ENCODE measurements at places on chromosomes 2 and 18.

GRCh38 chr2:200786423-200786822 is 25.3 kb upstream of the BZW1 start:
- DNase-seq, result no peak

- DNase-seq, result no peak
Measured at GRCh38 chr2:143901185-143901842, 618.6 kb downstream of the ZEB2 start.

GRCh38 chr2:18180912-18181311 is 302.4 kb downstream of the KCNS3 start:
- no peak for DNase-seq

DNA sequence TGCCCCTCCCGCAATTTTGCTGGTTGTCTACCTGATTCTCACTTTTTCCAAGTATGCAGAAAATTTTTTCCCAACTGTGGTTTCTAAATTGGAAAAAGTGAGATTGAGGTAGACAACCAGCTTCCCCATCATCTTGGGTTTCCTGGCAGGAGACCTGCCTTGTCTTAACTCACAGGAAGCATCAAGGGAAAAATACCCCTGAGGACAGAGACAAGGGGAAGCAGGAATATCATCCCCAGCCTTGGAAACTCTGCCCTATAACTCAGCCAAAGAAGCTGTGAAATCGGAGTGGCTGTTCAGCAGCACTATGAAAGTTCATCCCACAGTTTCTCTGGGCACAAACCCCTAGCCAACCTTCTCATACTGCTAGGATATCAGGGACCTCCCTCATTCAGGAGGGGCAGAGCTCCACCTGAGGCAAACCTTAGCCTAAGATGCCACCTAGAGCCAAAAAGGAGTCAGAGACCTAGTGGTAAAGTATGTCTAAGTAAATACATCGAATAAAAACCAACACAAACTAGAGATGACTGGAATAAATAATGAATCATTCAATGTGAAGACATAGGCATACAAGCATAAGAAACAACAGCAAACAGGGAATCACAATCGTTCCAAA is 68.2 kb downstream of the ZSWIM2 start:
- DNase-seq, result no peak

- no peak for DNase-seq
Measured at GRCh38 chr2:176709149-176709951, 440.1 kb downstream of the MTX2 start.

GRCh38 chr2:206693399-206694137 is 24.6 kb downstream of the DYTN start:
- DNase-seq, result no peak

- no peak for DNase-seq
Measured at GRCh38 chr2:86338778-86339295, 1.4 kb upstream of the REEP1 start.

DNA sequence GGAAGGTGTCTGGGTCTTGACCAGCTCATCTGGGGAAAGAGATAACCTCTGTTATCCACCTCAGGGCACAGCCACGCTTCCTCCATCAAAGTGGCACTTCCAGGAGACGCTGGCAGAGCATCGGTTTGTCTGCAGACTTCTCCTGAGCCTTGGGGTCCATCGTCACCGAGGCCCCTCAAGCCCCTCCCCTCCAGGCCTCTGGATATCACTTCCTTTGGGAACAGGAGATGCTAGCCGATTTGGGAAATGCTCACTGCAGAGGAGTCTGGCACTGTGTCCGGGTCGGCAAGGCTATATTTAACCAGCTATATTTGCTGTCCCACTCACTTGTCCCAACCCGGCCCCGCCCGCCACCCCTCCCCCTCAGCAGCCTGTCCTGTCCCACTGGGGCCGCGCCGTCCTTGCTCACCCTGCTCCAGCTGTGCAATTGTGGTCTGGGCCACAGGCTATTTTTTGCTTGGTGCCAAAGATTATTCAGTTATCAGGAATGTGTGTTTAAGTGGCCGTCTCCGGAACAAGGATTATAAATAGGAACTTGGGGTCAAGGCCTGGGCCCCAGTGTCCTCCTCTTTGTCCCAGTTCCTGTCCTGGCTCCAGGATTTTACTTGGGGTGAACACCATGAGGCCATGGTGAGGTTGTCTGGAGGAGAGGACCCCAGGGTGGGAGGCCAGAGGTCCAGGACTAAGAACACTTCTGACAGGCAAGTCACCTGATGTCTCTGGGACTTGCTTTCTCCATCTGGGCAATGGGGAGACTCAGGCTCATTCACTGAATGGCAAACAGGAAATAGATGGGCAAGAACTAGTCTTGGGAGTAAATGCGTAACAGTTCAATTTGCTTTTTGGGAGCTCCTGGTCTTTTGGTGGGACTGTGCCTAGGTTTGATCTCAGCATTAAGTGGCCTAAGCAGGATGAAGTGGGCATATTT is 263.6 kb downstream of the DYSF start:
- no peak for DNase-seq

All from CD4-positive, alpha-beta T cell treated with Interleukin-15 for 1 hour (primary cell).